ENCODE measurements at places on chromosomes 2 and 18.

DNA sequence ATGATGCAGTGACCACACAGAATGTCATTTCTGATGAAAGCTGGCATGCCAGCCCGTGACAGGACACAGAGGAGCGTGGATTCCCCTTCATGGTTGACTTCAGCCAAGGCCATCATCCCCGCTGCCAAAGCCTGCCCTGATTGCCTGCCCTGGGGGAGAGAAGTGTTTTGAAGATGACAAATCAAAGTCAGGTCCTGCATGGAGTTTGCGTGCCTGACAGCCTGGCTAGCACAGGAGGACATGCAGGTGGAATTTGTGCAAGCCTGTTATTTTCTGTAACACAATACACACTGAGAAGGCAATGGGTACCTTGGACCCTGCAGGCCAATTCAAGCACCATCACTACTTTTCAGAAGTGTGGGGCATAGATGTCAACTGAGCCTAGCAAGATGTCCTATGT, 5.4 kb upstream of the IL1R2 start:
- DNase-seq, result no peak

DNA sequence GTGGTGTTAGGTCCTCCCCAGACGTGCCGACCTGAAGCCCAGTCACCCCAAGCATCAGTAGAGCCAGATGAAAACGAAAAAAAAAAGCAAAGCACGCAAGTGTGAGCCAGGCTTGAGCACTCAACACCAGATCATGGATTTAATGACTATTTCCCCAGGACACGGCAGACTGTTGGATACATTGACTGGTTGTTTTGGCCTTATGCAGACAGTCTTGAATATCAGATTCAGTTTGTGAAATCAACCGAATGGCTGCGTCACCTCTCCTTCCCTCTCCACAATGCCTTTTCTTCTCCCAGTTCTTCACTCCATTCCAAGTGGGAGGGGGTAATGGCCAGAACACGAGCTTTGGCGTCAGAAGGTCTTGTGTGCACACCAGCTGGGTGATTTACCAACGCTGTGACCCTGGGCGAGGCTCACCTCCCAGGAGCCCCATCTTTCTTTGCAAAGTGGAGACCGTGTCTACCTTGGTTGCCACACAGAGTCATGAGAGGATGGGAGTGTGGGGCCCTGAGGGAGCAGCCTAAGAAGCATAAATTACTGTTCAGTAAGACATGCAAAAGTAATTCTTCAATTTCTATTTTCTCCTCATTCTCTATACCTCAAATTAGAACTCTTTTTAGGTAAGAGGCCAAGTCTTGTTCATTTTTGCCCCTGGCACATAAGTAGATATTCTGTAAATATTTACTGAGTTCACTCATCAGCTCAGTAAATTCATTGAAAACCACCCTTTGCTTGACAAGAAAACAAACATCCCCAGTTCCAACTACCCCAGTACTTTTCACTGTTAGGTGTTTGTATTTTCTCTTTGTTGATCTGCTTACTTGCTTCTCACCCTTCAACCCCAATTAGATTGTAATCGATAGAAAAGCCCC, 181.1 kb upstream of the COPS8 start:
- DNase-seq, result no peak

DNA sequence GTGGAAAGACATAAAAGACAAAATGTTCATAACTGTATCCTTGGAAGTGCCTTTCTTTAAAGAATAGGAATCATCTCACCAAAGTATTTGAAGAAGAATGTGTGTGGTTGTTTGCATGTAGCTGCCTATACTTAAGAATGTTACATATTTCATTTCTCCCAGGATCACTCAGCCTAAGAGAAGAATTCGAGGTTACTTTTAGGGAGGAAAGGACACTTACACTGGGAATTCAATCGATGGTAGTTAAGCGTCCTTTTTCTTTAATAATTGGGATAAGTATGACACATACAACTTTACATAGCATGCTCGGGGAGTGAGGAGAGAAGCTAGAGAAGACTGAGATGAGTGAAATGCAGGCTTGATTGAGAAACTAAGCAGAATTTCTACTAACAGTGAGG, 22.0 kb upstream of the CYP1B1 start:
- no peak for DNase-seq

DNA sequence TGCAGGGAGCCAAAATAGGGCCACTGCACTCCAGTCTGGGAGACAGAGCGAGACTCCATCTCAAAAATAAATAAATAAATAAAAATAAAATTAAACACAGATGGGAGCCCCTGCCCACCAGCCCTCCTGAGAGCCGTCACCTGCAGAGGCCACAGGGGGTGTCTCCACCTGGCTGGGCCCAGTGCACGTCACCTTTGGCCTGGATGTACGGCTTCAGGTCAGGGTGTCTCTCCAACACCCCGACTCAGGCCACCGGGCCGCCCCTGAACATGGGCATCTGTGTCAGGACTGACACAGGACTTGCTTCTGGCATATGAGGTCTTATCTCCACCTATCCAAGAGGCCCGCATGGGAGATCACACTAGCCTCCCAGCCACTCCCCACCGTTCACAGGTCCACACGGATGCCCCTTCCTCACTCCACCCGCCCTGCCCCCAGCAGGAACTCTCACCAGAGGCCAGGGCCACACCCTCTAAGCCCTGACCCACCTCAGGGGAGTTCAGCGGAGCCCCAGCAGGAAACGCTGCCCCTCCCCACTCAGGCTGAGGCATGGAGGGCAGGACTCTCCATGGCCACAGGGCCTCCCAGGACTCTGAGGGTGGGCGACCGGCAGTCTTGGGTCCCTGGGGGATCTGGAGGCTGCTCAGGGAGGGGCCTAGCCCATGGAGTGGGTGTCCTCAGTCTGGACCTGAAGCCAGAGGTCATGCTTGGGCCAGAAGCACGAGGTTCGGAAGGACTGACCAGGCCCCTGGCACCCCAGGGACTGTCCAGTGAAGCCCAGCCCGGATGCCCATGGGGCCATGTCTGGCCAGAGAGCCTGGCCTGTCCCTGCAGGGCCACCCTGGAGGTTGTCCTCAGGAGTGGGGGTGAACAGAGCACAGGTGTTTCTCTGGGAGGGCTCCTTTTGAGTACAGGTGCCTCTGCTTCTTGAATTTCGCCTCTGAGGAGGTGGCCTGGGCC, 1.6 kb upstream of the CROCC2 start:
- no peak for DNase-seq

DNA sequence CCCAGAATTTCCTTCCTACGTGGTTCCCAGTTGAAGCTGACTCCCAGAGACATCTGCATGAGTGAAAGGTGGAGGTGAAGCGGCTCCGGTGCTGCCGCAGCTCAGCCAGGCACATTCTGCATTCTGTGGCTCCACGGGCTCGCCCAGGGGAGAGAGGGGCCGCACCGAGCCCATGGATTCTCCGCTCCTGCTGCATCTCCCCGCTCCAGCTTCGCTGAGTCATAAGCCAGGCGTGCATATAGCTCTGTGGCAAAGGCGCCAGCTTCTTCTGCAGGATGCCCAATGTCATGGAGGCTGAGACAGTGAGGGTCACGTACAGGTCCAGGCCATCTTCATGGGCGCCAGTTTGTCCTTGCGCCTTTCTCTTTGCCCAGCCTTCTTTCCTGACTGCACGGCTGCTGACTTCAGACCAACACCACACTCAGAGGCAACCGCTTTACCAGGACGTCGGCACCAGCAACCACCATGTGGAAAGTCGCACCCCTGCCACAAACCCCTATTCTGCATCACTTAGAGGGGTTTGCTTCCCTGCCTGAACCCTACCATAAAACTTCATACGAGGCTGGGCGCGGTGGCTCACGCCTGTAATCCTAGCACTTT, 215.7 kb downstream of the MGAT5 start:
- no peak for DNase-seq
